ENCODE measurements at places on chromosomes 11 and 22. TPM values are rescaled to one million over a fixed set of nuclear protein-coding genes. Genes with fewer than 3 reads are reported as not detected.
A peak's percentile ranks its signal among the peaks of the same experiment; 100 is the strongest.

XNDC1N gene
- 13.2 TPM for total RNA-seq

KDM4F gene
- total RNA-seq: not detected

C11orf21 gene
- total RNA-seq: 8.2 TPM

TMEM121B gene
- 0.10 TPM for total RNA-seq

MFRP gene
- total RNA-seq: not detected

USP2 gene
- 2.2 TPM for total RNA-seq

MIOX gene
- 0.39 TPM for total RNA-seq

GAS2 gene
- total RNA-seq: 1.1 TPM

C11orf86 gene
- total RNA-seq: not detected

RABL2B gene
- 21.8 TPM for total RNA-seq

PDGFD gene
- not detected for total RNA-seq

POU2F3 gene
- not detected for total RNA-seq

LMF2 gene
- 62.1 TPM for total RNA-seq

DNAJB7 gene
- not detected for total RNA-seq

GRCh38 chr11:65205602-65205967 is 23.9 kb downstream of the CAPN1 start:
- no peak overlapping the region for H3K4me3 ChIP-seq
- peaks cover 3% of the 10 kb centered on the region for H3K4me1 ChIP-seq
- no peaks in the 10 kb centered on the region for H3K27me3 ChIP-seq
- peak; percentile 6 for DNase-seq
- H3K36me3 ChIP-seq: peaks cover 21% of the 10 kb centered on the region

DNA sequence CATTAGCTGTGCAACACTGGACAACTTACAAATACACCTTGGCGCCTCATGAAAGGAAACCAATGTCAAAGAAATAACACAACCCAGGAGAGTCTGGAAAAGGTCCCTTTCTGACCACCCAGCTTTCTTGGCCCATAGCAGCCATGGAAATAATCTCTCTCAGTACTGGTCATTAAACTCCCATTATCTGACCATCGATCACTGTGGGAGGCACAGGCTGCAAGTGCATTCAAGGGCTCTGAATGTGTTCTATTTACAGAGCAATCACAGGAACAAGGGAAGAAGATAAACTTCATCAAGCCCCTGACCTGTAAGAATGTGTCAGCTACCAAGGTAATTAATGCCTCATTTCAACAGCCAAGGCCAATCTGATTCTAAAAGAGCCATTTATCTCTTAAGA is 40.1 kb downstream of the CTSC start:
- peaks cover 64% of the 10 kb centered on the region for H3K36me3 ChIP-seq
- H3K27me3 ChIP-seq: no peaks in the 10 kb centered on the region
- H3K27ac ChIP-seq: no peak overlapping the region
- peaks cover 22% of the 10 kb centered on the region for H3K4me1 ChIP-seq
- DNase-seq: no peak
- H3K4me3 ChIP-seq: no peak overlapping the region

- H3K27ac ChIP-seq: no peak overlapping the region
- DNase-seq: no peak
- H3K4me1 ChIP-seq: no peaks in the 10 kb centered on the region
- H3K36me3 ChIP-seq: no peaks in the 10 kb centered on the region
- H3K27me3 ChIP-seq: no peaks in the 10 kb centered on the region
These were observed 712.8 kb upstream of the CNTN5 start for GRCh38 chr11:98307827-98308491.

DNA sequence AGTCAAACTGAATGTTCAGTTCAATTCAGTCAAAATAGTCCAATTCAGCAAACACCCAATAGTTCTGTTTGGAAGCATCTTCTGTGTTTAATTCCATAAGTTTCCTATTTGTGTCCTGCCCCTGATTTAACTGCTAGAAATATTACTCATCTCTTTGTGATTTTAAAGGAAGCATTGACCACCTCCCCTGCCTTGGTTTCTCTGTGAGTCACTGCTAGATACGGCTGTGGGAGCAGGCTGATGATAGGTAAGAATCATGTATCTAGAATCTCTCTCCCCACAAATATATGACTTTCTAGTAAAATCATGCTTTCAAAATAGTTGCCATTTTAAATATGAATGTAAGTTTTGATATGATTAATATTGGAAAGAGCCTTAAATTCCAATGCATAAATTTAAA is 888.5 kb downstream of the NTM start:
- no peaks in the 10 kb centered on the region for H3K27me3 ChIP-seq
- no peak overlapping the region for H3K27ac ChIP-seq
- no peak for DNase-seq
- no peaks in the 10 kb centered on the region for H3K36me3 ChIP-seq
- no peaks in the 10 kb centered on the region for H3K4me1 ChIP-seq

- H3K27ac ChIP-seq: no peak overlapping the region
- H3K27me3 ChIP-seq: no peaks in the 10 kb centered on the region
- H3K36me3 ChIP-seq: peaks cover 45% of the 10 kb centered on the region
- no peak overlapping the region for H3K4me3 ChIP-seq
- no peak for DNase-seq
These were observed 26.8 kb downstream of the TRIM44 start for GRCh38 chr11:35689081-35689996.

- no peaks in the 10 kb centered on the region for H3K36me3 ChIP-seq
- DNase-seq: no peak
- H3K27ac ChIP-seq: no peak overlapping the region
- H3K27me3 ChIP-seq: no peaks in the 10 kb centered on the region
These were observed 74.9 kb downstream of the DYNC2H1 start for GRCh38 chr11:103183981-103184611.

DNA sequence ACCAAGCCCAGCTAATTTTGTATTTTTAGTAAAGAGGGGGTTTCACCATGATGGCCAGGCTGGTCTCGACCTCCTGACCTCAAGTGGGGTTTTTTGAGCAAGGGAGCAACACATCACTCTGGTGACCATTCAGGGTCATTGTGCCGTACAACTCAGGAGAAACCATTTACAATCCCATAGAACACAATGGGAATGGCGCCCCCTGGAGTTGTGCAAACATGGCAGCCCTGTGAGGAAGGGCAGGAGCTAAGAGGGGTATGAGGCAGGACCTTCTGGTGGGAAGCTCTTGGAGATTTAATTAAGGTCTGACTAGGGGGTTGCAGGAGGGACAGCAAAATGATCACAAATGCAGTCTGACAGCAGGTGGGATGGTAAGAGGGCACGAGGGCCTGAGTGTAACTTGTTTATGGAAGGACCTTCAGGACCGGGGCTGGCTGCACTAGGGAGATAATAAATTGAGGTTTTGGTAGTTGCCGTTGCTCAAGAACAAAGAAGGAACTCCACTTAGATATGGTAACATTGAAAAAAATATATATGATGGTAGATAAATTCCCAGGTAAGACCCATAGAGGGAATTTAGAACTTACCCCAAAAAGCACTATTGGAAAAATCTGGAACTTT is 9.1 kb upstream of the CSF2RB start:
- no peak for DNase-seq
- no peak overlapping the region for H3K27ac ChIP-seq
- no peak overlapping the region for H3K4me3 ChIP-seq
- H3K36me3 ChIP-seq: no peaks in the 10 kb centered on the region

GRCh38 chr11:128948583-128948982 is 5.9 kb upstream of the TP53AIP1 start:
- H3K4me1 ChIP-seq: no peaks in the 10 kb centered on the region
- no peak overlapping the region for H3K4me3 ChIP-seq
- H3K36me3 ChIP-seq: no peaks in the 10 kb centered on the region
- DNase-seq: no peak
- H3K27me3 ChIP-seq: peaks cover 12% of the 10 kb centered on the region
- no peak overlapping the region for H3K27ac ChIP-seq

DNA sequence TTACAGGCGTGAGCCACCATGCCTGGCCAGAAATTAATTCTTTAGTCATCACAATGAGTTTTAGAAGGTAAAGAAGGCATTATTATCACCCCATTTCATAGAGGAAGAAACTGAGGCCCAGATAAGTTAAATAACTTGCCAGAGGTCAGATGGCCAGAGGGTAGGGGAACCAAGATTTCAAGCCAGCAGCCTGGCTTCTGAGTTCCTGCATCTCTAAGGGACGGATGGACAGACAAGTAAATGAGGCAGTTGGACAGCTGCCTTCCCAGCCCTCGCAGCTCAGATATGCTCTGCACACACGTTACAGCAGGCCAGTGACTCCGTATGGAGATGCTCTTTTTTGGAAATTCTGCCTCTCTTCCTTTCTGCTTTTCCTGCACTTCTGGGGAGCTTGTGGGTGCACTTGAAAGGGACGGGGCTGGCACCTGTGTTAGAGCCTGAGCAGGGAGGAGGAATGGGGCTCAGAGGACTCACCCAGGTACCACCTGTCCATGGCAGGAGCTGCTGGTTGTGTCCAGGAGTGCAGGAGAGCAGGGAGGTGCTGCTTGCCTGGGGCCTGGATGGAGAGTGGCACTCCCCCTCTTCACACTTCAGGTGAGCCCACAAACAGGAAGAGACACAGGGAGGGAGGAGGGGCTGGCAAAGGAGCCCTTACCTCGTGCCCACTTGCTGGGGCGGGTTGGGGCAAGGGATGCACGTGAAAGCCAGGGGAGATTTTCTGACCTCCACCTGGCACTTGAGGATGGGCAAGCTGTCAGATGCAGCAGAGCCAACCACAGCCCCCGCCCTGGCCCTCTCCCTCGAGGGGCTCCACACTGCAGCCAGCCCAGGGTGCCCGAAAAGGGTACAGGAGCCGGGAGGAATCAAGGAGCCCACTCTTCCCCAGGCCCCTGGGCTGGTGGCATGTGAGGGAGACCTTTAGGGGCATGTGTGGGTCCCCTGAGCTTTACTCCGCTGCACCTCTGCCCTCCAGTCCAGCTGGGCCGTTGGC is 3.3 kb upstream of the FXYD2 start:
- H3K27me3 ChIP-seq: no peaks in the 10 kb centered on the region
- peak; percentile 18 for DNase-seq
- H3K27ac ChIP-seq: peak overlapping the region; percentile 45
- H3K4me3 ChIP-seq: no peak overlapping the region
- H3K4me1 ChIP-seq: peaks cover 54% of the 10 kb centered on the region
- no peaks in the 10 kb centered on the region for H3K36me3 ChIP-seq

DNA sequence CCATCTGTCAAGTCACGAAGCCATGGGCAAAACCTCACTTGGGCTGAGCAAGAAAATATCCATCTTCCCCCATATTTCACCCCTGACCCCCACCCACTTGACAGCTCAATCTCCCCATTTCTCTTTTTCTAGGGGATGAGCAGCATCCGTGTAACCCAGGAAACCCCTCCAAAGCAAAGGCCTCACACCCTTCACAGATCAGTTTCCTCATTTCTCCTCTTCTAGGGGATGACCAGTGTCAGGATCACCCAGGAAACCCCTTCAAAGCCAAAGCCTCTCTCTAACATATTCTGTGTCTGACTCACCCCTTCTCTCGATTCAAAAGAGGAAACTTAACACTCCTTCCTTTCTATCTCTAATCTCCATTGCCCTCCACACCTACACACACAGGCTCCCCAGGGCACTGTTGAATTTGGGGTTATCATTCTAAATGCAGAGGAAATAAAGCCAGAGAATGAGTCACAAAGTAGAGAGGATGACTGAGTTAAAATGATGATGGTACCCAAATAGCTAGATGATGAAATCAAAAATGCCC is 439.7 kb downstream of the BUD13 start:
- H3K4me3 ChIP-seq: no peak overlapping the region
- DNase-seq: no peak
- H3K4me1 ChIP-seq: no peaks in the 10 kb centered on the region
- peaks cover 6% of the 10 kb centered on the region for H3K27me3 ChIP-seq

GRCh38 chr11:70434813-70435278 is 36.5 kb downstream of the CTTN start:
- no peak overlapping the region for H3K27ac ChIP-seq
- peaks cover 2% of the 10 kb centered on the region for H3K27me3 ChIP-seq
- H3K36me3 ChIP-seq: peaks cover 34% of the 10 kb centered on the region
- no peak for DNase-seq
- H3K4me3 ChIP-seq: no peak overlapping the region

DNA sequence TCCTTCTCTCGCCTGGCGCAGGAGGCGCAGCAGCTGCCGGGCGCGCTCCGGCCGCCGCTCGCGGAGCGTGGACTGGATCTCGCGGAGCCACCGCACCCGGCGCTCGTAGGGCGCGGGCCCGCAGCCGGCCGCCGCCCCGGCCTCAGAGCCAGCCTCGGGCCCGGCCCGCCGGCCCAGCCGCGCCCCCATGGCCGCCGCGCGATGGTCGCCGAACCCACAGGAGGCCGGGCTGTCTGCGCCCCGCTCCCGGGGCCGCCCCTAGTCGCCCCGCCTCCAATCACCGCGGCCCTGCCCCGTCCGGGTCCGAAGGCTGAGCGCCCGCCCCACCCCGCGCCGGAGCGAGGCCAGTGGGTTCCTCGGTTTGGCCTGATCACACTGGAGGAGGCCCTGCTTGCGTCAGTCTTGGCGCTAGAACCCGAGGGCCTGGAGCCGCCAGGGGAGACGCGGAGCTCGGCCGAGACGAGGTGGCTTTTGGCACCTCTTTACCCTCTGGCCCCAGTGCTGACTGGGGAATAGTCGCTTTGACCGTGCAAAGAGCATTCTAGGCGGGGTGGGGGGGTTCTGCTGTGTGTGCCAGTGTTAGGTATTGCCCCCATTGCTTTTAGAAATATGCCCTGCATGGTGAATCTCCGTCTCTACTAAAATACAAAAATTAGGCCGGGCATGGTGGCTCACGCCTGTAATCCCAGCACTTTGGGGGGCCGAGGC is at the start of gene LRRC75B:
TSS of gene LRRC75B (minus strand) at position 223 of the 708 bp plus-strand sequence. CDS start at position 189, 34 bp downstream.
- peak; percentile 49 for DNase-seq
- H3K27ac ChIP-seq: no peak within 1 kb of the TSS
- peak within 1 kb of the TSS; percentile 73 for H3K4me3 ChIP-seq
- H3K27me3 ChIP-seq: peaks cover 6% of the 10 kb centered on the region

DNA sequence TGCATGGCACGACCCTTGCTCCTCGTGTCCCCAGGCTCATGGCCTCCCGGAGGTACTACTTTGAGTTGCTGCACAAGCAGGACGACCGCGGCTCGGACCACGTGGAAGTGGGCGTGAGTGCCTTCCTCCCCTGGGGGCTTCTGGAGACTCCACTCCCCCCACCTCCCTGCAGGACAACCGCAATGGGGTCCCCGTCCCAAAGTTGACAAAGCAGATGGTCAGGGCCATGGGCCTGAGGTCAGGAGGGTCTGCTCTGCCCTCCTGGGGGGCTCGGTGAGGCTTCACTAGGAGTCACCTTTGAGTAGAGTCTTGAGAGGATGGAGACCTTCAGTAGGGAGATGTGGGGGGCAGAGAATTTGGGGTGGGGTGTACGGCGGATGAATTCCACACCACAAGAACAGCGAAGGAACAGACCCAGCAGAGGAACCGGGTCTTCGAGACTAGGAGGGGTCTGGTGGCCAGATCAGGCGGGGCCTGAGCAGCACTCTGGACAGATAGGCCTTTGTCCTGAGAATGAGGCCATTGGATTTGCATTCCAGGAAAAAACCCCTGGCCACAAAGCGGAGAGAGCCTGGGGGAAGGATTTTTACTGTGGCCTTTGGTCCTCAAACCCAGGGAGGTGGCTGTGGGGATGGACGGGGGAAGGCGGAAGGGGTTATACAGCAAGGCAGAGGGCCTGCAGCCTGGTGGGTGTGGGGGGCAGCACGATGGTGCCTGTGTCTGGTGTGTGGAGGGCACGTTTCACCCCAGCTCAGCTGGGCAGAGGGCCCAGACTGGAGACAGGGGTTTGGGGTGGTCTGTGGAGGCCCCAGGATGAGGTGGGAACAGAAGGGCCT is 4.6 kb downstream of the B4GALNT4 start:
- DNase-seq: no peak
- H3K4me1 ChIP-seq: peaks cover 5% of the 10 kb centered on the region
- no peaks in the 10 kb centered on the region for H3K36me3 ChIP-seq
- no peak overlapping the region for H3K4me3 ChIP-seq

- H3K27ac ChIP-seq: peak overlapping the region; percentile 30
- peaks cover 37% of the 10 kb centered on the region for H3K4me1 ChIP-seq
- peak overlapping the region; percentile 18 for H3K4me3 ChIP-seq
- no peaks in the 10 kb centered on the region for H3K27me3 ChIP-seq
- peaks cover 2% of the 10 kb centered on the region for H3K36me3 ChIP-seq
These were observed 32.9 kb upstream of the SMIM38 start for GRCh38 chr11:69122630-69123431.
